ENCODE measurements at places on chromosomes 11 and 22.

DNA sequence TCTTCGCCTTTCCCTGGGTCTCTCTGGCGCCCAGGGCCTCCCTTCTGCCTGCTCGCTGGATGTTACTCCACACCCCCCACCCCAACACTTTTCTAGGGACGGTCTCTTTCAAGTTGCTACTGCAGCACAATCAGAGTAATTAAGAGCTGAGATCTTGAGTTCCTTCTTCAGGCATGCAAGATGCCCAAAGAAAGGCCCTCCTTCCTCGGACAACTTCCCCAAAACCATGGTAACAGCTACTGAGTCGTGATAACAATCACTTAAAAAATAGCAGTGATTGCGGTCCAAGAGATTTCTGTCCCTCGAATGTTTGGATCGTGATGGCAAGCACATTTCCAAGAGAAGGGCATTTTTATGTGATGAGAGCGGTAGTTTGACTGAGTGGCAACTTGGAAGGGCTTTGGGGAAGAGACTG is 638 bp upstream of the TENM4 start:
- no peak for DNase-seq

- DNase-seq: no peak
Observed at GRCh38 chr11:13149991-13150390, 127.6 kb upstream of the BMAL1 start.

GRCh38 chr11:132050577-132051165 is 680.3 kb downstream of the NTM start:
- DNase-seq: no peak

DNA sequence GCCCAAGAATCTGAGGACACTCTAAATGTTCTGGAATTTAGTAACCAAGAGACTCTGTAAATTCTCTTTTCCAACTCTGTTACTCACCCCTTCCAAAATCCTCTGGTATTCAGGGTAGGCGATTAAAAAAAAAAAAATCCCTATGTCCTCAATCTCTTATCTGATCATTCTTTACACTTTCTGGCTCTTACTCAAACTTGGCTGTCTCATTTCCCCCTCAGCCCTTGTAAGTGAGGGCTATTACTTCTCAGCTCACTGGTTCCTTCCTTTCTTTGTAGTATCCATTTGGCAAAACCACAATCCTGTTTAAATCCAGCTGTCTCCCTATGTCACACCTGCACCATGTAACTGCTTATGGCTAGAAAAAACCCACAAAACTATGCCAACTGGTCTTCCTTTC is 12.7 kb upstream of the MSANTD2 start:
- no peak for DNase-seq

- no peak for DNase-seq
Observed at GRCh38 chr11:34149786-34150185, 44.4 kb downstream of the NAT10 start.

Data from NCI-H1048 (cell line).